Stimulated activated CD4-positive, alpha-beta T cell treated with anti-CD3 and anti-CD28 coated beads, TNF-alpha, amount 100 ng/mL, for 1 hour (primary cell): ENCODE measurements at places on chromosomes 1 and 21.

GRCh38 chr1:215277532-215277931 is 195.0 kb downstream of the KCNK2 start:
- DNase-seq = no peak

GRCh38 chr1:228884196-228884595 is 148.9 kb downstream of the RHOU start:
- DNase-seq = no peak

- DNase-seq = no peak
Measured at GRCh38 chr1:165543532-165544438, at the start of gene LRRC52. TSS of gene LRRC52 (plus strand) at chr1:165544000. CDS start at chr1:165544297, 297 bp downstream.

- DNase-seq = no peak
Measured at GRCh38 chr1:213687832-213688231, 299.9 kb upstream of the PROX1 start.

DNA sequence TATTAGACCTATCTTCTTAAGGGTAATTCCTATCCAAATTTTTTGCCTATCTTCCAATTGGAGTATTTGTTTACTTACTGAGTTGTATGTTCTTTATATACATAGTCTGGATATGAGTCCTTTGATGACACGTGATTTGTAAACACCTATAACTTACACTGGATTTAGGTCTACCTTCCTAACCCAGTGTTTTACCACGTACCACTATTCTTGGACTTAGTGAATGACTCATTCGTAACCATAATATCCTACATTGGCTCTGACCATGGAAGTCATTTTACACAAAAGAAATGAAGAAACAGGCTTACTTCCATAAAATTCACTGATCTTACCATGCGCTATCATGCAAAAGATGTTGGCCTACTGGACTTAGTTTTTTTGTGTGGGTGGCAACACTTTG is 23.9 kb upstream of the ZZZ3 start:
- no peak for DNase-seq

- DNase-seq = no peak
Measured at GRCh38 chr1:32349211-32349708, 13.0 kb downstream of the FAM229A start.

DNA sequence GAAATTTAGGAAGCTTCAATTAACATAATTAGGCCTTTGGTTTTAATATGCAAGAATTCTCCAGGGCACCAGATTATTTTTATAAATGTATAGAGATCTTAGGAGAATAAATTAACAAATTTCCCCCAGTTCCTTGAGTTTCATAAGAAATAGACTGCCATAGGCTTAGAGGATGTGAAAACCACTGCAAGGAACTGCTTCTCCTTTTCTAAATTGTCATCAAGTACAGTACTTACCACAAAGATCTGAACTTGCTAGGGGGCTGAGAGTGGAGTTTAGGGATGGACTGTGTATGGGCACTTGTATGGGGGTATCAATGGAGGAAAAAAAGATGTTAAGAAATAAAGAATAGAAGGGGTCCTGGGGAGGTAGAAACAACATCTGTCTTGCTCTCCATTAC is 31.1 kb downstream of the LHX8 start:
- DNase-seq = no peak

- no peak for DNase-seq
Measured at GRCh38 chr1:224502459-224503160, 68.0 kb upstream of the WDR26 start.
